ENCODE measurements at places on chromosomes 7 and 10.

- DNase-seq: peak; percentile 37
Measured at GRCh38 chr10:113820507-113820906, 33.4 kb downstream of the DCLRE1A start.

GRCh38 chr10:78255796-78256638 lies 222.4 kb downstream of the RPS24 start:
- no peak for DNase-seq

DNA sequence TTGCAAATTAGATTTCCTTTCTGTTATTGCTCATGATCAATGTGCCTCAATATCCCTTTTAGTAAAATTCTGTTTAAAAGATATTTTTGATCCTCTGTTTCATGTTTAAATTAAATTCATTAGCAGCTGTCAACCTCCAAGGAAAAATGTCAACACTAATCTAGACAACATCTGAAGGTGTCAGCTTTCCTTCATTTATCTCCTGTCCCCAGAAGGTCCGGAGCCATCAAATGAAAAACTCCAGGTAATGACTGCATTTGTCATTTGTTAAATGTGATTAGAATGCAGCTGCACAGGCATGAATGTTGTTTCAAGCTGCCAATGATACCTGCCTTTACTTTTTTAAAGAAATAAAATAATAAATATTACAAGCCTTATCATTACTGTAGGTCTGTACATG lies 463.7 kb upstream of the SEMA3A start:
- DNase-seq: no peak

DNA sequence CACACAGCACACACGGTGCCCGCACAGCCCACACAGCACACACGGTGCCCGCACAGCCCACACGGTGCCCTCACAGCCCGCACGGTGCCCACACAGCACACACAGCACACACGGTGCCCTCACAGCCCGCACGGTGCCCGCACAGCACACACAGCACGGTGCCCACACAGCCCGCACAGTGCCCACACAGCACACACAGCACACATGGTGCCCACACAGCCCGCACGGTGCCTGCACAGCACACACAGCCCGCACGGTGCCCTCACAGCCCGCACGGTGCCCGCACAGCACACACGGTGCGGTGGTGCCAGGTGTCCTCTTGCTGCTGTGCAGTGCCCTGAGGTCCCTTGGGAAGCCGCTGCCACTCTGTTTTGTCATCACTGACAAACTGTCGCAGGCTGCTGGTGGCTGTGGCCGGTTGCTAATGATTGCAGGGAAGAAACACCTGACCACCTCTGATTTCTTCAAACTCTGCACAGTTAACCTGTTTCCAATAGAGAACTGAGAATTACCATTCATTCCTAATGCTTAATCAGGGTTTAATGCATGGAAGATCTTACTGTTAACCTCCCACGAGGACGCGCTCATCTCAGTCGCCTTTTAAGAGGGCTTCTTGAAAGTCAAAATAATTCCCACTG lies 66.9 kb downstream of the GLRX3 start:
- no peak for DNase-seq

GRCh38 chr10:14749070-14749809 lies 25.5 kb downstream of the FAM107B start:
- no peak for DNase-seq

GRCh38 chr7:24732646-24733413 lies 24.4 kb downstream of the GSDME start:
- no peak for DNase-seq

GRCh38 chr10:3822541-3823330 lies 37.7 kb upstream of the KLF6 start:
- DNase-seq: no peak

GRCh38 chr7:28608237-28608656 lies 195.9 kb downstream of the CREB5 start:
- no peak for DNase-seq

- no peak for DNase-seq
Measured at GRCh38 chr7:87456247-87456646, 19.2 kb downstream of the ABCB4 start.

DNA sequence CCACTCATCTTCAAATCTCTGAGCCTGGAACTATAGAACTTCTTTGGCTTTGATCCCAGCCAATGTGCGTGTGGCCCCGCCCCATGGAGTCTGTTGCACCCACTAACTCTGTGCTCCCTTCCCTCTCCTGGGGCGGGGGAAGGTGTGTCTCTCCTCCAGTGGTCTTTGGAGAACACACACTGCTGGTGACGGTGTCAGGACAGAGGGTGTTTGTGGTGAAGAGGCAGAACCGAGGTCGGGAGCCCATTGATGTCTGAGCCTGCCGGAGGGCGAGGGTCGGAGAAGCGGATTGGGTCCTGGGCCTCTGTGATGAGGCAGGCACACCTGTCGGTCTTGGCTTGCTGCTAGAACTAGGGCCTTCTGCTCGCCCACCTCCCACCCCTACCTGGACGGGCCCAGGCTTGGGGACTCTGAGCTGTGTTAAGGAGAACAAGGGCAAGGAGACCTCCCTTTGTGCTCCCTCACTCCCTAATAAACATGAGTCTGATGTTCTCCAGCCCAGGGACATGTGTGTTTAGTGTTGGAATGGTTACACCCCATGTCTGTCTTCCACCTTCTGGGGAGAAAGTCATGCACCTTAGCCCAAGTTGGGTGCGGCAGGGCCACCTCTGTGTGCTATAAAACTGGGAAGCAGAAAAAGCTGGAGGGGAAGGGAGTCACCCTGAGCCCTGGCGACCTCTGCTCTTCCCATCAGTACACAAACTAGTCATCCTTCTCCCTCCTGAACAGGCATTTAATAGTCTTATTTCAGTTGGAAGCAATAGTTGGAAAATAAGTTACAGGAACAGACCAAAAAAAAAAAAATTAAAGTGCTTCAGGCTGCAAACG lies 4.6 kb downstream of the TRAPPC14 start:
- peak; percentile 36 for DNase-seq
